ENCODE measurements at places on chromosomes 12 and 14.

- H3K27ac ChIP-seq: no peak overlapping the region
- H3K4me1 ChIP-seq: no peaks in the 10 kb centered on the region
- no peaks in the 10 kb centered on the region for H3K27me3 ChIP-seq
- no peaks in the 10 kb centered on the region for H3K36me3 ChIP-seq
Measured at GRCh38 chr14:25803386-25804018, 753.6 kb upstream of the STXBP6 start.

DNA sequence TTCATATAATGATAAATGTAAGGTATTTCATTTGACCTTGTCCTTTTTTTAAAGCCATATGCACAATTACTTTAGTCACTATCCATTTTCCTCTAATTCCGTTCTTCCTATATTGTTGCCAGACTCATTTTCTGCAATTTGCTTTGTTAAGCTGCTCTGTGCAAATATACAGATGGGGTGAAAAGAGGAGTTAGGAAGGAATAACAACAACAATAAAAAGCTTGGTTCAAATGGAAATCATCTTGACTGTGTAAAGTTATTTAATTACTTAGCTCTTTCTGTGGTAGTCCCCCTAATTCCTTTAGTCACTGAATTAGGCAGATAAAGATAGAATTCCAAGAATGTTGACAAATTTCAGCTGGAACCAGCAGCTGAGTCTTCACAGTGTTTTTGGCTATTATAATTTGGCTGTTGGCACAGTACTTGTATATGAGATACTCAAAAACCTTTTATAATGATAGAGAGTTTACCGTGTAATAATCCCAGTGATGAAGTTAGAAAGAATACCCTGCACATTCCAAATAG is 838.0 kb downstream of the RPS29 start:
- no peak overlapping the region for H3K4me3 ChIP-seq
- no peaks in the 10 kb centered on the region for H3K36me3 ChIP-seq
- DNase-seq: no peak
- no peak overlapping the region for H3K27ac ChIP-seq

DNA sequence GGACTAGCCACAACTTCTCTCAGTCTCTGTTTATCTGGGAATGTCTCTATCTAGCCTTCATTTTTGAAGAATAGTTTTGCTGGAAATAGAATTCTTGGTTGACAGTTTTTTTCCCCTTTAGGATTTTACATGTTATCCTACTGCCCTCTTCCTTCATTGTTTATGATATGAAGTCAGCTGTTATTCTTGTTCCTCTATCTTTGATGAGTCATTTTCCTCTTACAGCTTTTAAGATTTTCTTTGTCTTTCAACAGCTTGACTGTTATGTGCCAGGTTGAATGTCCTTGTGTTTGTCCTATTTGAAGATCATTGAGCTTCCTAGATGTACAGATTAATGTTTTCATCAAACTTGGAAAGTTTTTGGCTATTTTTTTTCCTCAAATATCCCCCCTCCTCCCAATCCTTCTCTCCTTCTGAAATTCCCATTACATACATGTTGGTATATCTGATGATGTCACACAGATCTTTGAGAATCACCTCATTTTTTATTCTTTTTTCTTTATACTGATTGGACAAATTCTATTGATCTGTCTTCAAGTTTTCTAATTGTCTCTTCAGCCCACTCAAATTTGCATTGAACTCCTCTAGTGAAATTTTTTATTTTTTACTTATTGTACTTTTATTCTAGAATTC is 4.5 kb upstream of the GOLGA5 start:
- H3K4me3 ChIP-seq: no peak overlapping the region
- no peak for DNase-seq
- no peak overlapping the region for H3K27ac ChIP-seq
- H3K36me3 ChIP-seq: peaks cover 9% of the 10 kb centered on the region

GRCh38 chr12:55996715-55997534 is at the start of gene SUOX:
Gene SUOX, plus strand, starts transcription at chr12:55997276. Its CDS starts 4,946 bp downstream, at chr12:56002222.
- peaks cover 6% of the 10 kb centered on the region for H3K27me3 ChIP-seq
- H3K27ac ChIP-seq: peak within 1 kb of the TSS; percentile 92
- H3K4me1 ChIP-seq: peaks cover 12% of the 10 kb centered on the region
- H3K4me3 ChIP-seq: peak within 1 kb of the TSS; percentile 99
- peak; percentile 82 for DNase-seq

GRCh38 chr12:77723308-77723707 is 107.4 kb upstream of the NAV3 start:
- H3K36me3 ChIP-seq: no peaks in the 10 kb centered on the region
- H3K27me3 ChIP-seq: no peaks in the 10 kb centered on the region
- H3K4me3 ChIP-seq: no peak overlapping the region
- H3K27ac ChIP-seq: no peak overlapping the region
- no peaks in the 10 kb centered on the region for H3K4me1 ChIP-seq

DNA sequence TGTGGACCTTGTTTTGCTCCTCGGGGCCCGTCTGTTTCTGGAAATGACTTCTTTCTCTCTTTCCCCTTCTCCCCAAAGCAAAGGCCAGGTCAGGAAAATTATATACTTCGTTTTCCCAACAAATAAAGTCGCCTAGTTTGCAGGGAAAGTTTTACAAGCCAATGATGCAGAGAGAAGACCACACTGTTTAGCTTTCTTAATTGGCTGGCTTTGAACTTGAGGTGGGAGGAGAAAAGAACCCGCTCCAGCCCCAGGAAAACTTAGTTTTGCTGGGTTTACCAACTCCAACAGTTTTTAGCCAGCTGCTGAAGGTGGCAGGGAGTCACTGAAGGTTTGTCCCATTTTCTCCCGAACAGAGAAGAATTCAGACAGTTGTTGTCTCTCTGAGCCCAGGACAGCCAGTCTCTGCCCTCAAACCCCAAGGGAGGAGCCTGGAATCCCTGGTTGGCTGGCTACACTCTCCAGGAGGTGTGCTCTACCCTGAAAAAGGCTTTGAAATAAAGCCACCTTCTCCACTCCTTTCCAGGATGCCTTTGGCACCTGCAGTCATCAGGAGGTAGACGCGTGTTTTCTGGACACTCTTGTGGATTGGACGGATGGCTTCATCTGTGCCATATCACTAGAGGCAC is 24.8 kb downstream of the BCL11B start:
- H3K36me3 ChIP-seq: no peaks in the 10 kb centered on the region
- DNase-seq: no peak
- H3K4me3 ChIP-seq: no peak overlapping the region
- no peak overlapping the region for H3K27ac ChIP-seq
